ENCODE measurements at places on chromosomes 3 and 15.

- DNase-seq = no peak
Observed at GRCh38 chr3:114487502-114487901, 193.7 kb downstream of the TIGIT start.

GRCh38 chr3:178676942-178677790 lies 140.9 kb downstream of the KCNMB2 start:
- no peak for DNase-seq

DNA sequence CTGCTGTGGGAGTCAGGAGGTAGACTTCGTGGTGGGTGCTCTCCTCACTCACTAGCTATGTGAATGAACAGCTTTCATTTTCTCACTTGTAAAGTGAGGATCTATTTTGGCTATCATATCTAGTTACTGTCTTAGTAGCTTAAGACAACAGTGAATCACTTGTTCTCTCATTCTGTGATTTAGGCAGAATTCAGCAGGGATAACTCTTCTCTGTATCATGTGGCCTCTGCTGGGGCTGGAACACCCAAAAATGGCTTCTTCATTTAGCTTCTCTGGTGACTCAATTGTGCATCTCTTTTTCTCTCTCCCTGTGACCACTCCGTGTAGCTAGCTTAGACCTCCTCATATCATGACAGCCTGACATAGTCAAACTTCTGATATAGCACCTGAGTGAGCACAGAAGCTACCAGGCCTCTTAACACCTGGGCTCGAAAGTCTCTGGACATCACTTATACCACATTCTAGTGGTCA lies 68.4 kb downstream of the BFSP2 start:
- DNase-seq = no peak

DNA sequence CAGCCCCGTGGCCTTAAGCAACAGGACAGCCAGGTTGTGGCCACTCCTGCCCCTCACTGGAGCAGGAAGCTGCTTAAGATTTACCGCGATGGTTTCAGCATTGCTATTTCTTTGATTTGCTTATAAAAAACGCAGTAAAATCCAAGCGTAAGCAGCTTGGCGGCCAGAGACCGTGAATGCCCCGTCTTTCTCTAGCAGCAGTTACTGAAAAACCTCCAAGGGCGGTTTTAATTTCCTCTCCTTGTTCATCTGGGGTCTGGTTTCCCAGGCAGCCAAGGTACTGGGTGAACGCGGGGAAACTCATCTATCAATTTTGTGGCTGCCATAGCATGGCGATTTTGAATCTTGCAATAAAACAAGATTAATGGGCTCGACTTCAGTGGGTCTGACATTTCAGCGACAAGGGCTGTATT lies 130.3 kb downstream of the MINAR1 start:
- DNase-seq = peak; percentile 16

DNA sequence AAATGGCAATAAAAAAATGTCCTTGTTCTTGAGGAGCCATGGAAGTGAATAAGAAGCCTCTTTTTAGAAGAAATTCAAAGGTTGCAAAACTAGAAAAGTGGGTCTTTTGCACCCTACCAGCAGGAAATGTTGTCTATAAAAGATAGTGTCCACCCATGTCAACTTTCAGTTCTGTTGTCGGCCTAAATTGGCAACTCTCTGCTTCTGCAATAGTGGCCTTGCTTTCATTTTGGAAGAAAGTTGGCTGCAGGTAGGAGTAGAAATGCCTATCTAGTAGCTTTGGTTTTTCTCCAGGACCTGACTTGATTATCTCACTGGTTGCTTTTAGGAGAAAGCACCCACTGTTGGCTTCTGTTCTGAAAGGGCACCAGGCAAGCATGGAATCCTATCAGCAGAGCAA lies 85.4 kb downstream of the TMEM108 start:
- DNase-seq = no peak

GRCh38 chr3:115550285-115550761 lies 73.0 kb upstream of the GAP43 start:
- DNase-seq = peak; percentile 70

GRCh38 chr3:66396888-66397287 lies 103.9 kb downstream of the LRIG1 start:
- no peak for DNase-seq

DNA sequence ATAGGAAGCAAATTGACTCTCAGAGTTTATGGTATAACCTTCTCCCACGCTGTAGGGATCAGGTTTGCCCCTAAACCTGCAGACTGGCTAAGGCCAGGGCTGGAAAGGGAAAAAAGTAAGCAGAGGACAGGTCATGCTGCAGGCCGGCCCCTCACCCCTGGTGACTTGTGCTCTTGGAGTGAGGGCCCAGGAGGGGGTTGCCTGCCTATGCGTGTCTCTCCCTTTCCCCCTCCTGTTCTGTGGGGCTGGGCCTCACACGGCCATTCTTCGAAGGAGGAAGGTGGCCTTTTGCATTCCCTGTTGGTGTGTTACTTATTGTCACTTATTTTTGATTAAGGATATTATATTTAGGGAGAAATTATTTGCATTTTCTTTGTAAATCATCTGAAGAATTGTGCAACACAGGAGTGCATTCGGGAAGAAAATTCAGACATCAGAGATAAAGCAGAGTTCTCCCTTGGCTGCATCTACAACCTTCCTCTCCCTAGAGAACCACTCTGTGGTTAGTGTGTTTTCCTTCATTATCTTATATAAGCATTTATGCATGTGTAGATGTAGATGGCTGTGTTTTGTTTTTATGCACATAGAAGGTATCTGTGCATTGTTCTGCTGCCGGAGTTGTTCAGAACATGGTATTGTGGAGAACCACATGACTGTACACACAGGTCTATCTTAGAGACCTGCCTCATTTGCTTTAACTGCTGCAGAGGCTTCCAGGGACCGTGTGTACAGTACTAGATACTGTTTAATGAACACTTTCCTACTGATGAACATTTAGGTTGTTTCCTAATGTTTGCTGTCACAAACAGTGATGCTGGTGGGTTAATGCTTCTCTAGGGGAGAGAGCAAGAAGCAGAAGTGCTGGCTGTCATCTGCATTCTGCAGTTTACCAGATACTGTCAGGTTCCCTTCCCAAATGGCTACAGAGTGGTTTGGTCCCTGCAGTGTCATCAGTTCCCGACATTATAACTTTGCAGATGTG lies 133.5 kb downstream of the APBA2 start:
- DNase-seq = no peak

GRCh38 chr3:14822670-14823390 lies 4.1 kb downstream of the FGD5 start:
- DNase-seq = no peak

GRCh38 chr3:25000971-25001591 lies 427.0 kb upstream of the RARB start:
- peak; percentile 61 for DNase-seq

GRCh38 chr3:37989821-37990480 lies 635 bp upstream of the VILL start:
- DNase-seq = no peak

- no peak for DNase-seq
Observed at GRCh38 chr15:66912001-66912400, 153.4 kb upstream of the SMAD3 start.

DNA sequence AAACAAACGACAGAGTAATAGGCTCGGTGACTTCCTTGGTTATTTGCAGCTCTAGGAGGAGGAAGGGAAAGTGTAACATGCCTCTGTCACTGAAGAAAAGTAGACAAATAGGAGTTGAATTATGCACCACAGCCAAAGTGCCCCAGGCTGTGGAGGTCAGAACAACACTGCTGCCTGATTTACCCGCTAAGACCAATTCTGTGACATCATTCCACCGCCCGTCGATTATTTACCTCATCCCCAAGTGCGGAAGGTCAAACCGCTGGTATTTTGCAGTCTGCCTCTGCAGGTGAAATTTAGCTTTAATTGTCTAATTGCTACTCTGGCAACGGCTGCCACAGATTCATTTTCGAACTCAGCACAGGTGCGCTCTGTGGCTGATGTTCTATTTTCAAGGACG lies 106.3 kb upstream of the PRICKLE2 start:
- DNase-seq = no peak

- DNase-seq = no peak
Observed at GRCh38 chr3:29026286-29026685, 254.6 kb upstream of the RBMS3 start.

DNA sequence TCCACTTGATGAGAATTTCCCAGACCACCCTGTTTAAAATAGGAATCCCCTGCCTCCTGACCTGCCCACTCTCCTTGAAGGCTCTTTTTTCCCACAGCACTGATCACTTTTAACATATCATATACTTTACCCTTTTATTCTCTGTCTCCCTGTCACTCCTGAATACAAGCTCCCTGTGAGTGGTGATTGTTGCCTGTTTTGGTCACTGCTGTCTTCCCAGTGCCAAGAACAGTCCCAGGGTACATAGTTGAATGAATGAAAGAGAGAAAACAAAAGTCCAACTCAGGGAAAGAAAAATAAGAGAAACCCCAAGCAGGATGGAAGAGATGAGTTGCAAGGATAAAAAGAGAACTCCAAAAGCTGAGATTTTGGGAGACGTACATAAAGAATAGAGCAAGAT lies 500.3 kb upstream of the LMCD1 start:
- DNase-seq = no peak

DNA sequence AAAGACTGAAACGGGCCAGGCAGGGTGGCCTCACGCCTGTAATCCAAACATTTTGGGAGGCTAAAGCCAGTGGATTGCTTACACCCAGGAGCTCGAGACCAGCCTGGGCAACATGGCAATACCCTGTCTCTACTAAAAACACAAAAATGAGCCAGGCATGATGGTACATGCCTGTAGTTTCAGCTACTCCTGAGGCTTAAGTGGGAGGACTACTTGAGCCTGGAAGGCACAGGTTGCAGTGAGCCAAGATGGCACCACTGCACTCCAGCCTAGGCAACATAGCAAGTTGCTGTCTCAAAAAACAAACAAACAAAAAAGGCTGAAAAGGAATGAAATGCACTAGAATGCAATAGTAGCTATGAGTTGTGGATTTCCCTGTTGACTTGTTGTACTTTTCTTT lies 94.7 kb downstream of the STAG1 start:
- DNase-seq = no peak

DNA sequence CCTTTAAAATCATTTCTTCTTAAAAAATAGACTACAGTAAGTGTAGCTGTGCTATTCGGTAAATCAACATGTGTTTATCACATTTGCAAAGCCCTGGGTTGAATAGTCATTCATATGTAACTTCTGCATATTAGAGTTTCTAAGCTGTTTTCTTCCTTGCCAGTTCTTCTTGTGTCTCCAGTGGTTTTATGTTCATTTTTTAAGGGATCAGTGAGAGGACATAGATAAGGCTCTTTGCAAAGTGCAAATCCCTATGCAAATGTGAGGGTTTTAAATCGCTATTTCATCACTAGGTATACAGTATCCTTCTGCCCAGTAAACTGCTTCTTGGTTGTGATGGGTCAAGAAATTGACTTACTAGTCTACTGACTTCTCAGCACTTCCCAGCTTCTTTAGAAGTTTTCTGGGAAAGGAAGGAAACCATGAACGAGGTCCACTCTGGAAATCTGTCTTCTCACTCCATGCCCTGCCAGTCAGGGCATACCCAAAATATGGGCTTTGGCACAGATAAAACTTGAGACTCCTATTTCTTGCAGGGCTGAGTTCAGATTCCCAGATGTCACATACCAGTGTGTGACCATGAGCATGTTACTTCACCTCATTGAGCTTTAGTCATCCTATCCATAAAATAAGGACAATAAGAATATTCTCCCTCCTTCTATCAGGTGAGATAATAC lies 38.8 kb upstream of the ADAMTS9 start:
- DNase-seq = no peak

DNA sequence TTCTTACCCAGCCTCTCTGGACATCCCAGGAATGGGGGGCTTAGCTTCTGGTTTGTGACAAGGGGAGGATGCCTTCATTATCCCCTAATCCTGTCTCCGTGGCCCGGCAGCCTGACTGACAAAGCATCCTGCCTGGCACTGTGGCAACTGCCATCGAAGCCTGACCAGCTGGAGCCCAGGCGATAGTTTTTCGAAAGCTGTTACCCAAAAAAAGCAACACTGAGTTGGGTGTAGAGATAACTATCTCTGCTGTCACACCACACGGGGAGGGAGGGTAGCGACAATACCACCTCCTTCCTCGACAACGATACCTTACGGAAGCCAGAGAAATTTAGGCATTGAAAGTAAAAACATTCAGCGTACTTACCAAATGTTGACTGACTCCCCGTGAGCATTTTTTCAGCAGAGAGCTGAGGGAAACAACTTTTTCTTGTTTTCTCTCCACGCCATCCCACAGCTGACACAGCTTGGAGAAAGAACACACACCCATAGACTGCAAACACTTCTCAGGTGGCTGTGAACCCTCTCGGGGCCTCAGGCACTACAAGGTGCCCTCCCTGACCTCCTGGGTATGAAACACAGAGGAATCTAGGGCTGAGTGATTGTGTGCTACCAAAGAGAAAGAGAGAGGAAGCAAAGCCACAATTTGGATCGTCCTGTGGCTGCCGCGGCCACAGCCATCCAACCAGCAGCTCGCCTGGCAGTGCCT lies 361.9 kb upstream of the ICE2 start:
- no peak for DNase-seq

DNA sequence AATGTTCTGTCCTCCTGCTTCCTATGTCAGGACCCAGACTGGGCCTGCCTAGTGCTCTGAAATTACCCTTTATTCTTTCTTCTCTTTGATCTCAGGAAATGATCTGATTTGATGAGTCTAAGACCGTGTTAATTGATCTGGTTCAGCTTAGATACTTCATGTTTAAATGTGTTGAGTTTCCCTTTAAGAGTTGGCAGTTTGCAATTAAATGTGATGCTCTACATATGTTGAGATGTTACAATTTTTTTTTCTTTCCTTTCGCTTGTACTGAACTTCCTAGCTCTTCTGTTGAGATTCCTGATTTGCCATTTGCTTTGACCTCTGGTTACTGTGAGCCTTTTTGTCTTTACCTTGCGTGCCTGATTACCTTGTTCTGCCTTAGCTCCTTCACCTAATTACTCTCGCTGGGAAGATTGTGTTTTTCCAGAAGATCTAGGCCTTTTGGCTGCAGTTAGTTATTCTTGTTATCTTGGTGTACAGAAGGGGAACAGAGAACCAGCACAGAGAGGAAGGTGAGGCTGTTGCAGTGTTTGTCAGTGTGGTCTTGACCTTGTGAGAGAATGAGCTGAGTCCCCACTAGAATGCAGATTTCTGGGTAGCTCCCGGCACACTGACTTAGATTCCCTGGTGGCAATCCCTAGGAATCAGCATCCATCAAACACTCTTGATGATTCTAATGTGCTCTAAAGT lies 203.6 kb downstream of the EDEM1 start:
- no peak for DNase-seq

- peak; percentile 71 for DNase-seq
Observed at GRCh38 chr15:95561463-95561862, 769.0 kb upstream of the NR2F2 start.

- DNase-seq = no peak
Observed at GRCh38 chr3:37810848-37811247, 50.8 kb upstream of the CTDSPL start.
